ENCODE measurements at places on chromosomes 16 and 17.
A peak's percentile ranks its signal among the peaks of the same experiment; 100 is the strongest.

- DNase-seq, result peak; percentile 80
Observed at GRCh38 chr17:7842380-7843256, 8.6 kb downstream of the KDM6B start.

GRCh38 chr17:61635913-61636432, 45.0 kb upstream of the NACA2 start:
- no peak for DNase-seq

GRCh38 chr16:66426112-66427035, 721 bp upstream of the BEAN1 start:
- no peak for DNase-seq

DNA sequence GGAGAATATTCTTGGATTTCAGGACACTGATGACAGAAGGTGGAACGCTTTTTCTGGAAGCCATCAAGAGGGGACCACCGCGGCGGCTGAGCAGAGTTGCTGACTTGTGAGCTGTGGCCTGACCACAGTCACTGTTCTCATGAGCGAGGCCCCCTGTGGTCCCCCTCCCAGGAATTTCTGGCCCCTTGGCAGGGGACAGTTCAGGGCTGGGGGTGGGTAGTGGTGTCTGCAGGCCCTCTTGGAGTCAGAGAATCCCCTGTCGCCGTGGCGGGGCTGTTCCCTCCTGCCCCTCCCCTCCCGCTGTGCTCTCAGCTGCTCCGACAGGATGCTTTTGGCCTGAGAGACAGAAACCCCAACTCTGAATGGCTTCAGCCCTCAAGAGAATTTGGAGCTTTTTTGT, 292.0 kb downstream of the SEC14L1 start:
- peak; percentile 63 for DNase-seq

DNA sequence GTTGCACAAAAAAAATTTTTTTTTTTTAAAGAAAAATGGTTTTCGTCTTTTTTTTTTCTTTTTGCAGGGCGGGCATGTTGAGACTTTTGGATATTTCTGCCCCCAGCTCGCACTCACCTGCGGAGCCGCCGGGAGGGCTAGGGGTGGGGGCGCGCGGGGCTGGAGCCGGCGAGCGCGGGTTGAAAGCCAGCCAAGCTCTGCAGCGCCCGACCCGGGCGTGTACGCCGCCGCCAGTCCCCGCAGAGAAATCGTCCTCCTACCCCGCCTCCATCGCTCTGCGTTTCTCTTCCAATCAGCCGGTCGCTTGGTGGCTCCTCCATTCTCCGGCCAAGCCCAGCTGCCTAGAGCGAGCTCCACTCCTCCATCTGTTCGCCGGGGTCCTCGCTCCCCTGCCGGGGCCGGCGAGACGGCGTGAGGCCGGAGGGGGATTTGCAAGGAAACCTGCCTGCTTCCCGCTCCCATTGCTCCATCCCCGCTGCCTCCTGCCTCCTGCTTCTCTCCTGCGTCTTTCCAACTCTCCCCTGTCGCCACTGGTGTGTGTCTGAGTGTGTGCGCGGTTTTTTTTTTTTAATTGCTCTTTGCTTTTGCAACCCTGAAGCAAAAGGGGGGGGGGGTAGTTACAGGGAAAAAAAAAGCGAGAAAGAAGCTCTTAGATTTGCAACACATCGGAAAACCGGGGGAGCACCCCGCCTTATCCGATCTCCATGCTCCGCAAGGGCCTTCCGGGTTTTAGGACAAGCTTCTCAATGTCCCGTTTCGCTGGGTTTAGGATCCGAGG, 1.8 kb upstream of the UBTF start:
- DNase-seq, result peak; percentile 71

GRCh38 chr16:11224096-11224893, 31.7 kb downstream of the SOCS1 start:
- DNase-seq, result peak; percentile 80

DNA sequence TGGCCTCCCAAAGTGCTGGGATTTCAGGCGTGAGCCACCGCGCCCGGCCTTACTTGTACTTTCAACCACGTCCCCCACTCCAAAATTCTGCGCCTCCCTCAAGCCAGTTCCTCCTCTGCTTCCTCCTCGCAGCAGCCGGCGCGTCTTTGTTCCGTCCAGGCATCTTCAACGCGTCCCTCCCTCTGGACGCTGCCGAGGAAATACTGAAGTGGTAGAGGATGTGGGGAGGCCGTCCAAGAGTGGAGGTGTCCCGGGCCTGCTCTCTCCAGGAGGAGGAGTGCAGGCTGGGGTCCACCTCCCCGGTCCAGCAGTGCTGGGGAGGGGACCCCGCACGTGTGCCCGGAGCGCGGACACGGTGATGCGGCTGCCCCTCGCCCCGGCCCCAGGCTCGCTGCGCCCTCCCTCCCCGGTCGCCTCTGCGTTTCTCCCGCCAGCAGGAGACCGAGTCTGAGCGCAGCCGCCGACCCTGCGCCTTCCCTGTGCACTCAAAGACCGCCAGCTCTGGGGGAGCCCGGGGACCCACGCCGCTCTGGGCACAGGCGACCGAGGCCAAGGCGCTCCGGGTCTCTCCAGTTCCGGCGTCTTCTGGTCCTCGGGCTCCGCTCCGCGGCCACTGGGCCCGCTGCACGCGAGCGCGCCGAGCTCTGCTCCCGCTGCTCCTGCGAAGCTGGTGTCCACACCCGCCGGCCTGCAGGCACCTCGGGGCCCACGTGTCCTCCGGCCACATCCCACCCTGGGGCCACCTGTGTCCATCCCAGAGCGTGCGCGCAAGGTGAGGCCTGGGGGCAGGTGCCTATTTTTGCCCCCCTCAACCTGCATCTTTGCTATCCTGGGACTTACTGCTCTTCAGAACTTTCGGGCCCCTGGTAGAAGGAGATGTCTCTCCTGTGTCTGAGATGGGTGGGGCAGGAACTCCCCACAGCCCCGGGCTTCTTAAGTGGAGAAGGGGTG, 31.7 kb downstream of the OSBPL7 start:
- peak; percentile 74 for DNase-seq

DNA sequence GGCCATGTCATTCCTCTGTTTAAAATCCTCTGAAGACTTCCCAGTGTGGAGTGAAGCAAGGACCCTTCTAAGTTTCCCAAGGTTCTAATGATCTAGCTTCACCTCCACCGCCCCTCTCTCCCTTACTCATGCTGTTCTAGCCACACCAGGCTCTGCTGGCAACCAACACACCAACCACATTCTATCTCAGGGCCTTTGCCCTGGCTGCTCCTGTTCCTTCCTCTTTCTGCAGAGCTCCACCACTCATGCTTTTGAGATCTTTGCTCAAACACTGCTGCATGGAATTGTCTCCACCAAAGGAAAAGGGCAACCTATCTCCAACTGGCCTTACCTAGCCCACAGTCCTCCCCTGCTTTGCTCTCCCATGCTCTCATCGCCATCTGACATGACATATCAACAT, 128.7 kb downstream of the XYLT1 start:
- DNase-seq, result no peak

DNA sequence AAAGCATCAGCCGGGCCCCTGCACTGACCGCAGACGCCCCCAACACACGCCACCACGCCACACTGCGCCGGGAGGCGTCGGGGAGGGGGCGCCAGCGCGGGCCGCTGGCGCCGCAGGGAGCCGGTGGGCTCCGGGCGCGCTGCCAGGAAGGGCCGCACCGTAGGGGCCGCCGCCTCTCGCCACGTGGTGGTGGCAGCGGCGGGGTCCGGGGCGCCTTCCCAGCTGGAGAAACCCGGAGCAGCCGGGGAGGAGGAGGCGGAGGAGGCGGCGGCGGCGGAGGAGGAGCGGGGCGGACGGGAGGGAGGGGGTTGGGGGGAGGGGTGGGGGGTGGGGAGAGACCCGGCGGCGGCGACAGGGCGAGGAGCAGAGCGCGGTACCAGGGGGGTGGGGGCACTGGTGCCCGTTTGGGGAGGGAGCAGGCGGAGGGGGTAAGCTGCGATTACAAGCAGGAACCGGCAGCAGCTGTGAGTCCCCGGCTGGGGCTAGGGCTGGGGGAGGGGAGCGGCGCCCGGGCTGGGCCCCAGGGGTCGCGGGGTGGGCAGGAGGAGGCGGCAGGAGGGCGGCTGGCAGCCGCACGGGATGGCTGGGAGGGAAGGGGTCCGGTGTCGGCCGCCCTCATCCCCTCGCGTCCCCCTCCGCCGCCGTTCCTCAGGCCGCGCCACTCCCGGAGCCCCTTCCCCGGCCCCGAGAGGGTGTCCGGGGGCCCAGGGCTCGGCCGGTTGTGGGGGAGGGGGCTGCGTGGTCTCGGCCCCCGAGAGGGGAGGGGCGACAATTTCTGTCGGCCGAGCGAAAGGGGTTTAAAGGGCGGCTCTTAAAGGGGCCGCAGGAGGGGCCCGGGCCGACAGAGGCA, at the start of gene TBKBP1:
Gene TBKBP1, plus strand, starts transcription at position 431 of the 850 bp plus-strand sequence. CDS start 1,952 bp downstream, outside the sequence.
- peak; percentile 58 for DNase-seq

- no peak for DNase-seq
Observed at GRCh38 chr17:61015966-61016365, 338.3 kb downstream of the BCAS3 start.

DNA sequence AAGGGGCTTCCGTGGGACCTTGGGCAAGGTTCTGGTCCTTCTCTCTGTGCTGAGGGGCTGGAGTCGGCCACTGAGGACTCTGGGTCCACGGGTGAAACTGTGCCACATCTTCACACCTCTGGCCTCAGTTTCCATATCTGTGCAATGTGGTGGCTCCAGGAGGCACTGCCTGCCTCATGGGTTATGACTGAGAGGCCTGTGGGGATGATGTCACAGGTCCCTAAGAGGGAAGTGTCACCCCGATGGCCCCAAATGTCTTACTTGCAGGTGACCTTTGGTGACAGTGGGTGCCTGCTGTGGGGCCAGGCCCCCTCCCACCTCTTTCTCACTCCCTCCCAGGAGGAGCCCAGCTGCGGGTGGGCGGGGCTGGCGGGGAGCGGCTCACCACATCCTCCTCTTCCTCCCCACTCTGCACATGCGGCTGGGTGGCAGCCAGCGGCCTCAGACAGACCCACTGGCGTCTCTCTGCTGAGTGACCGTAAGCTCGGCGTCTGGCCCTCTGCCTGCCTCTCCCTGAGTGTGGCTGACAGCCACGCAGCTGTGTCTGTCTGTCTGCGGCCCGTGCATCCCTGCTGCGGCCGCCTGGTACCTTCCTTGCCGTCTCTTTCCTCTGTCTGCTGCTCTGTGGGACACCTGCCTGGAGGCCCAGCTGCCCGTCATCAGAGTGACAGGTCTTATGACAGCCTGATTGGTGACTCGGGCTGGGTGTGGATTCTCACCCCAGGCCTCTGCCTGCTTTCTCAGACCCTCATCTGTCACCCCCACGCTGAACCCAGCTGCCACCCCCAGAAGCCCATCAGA, at the start of gene IL21R:
Gene IL21R, plus strand, starts transcription at position 407 of the 801 bp plus-strand sequence. CDS start 27,898 bp downstream, outside the sequence.
- peak; percentile 87 for DNase-seq

GRCh38 chr17:16820161-16820877, 130.3 kb downstream of the CCDC144A start:
- DNase-seq, result no peak

GRCh38 chr16:17469741-17470181, 999 bp downstream of the XYLT1 start:
- no peak for DNase-seq

- no peak for DNase-seq
Observed at GRCh38 chr16:63998-64913, 8.2 kb downstream of the RHBDF1 start.

DNA sequence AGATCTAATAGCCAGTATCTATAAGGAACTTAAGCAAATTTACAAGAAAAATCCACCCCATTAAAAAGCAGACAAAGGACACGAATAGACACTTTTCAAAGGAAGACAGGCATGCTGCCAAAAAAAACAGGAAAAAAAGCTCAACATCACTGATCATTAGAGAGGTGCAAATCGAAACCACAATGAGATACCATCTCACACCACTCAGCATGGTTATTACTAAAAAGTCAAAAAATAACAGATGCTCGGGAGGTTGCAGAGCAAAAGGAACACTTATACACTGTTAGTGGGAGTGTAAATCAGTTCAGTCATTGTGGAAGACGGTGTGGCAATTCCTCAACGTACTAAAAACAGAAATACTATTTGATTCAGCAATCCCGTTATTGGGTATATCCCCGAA, 9.6 kb downstream of the STX8 start:
- no peak for DNase-seq

DNA sequence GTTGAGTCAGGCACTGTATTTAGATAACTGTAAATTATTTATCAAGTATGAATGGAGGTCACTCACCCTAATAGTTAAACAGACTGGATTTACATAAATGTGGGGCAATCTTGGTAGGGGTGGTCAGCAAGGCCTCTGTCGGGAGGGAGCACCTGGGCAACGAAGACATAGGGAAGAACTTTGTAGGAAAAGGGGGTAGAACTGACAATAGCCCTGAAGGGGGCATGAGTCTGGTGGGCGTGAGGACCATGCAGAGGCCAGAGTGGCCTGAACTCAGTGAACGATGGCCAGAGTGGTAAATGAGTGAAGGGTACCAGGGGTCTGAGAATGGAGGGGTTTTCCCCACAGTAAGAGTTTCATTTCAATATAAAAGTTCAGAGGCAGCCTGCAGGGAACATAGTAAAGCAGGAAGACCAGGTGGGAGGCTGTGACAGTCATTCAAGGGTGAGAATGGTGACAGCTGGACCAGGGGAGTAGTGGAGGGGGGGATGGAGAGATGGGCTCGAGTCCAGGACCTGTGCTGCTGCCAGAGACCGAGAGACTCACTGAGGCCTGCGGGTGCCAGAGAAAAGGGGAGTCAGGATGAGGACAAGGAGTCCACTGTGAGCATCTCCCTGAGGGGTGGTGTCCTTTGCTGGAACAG, 2.9 kb downstream of the C17orf67 start:
- no peak for DNase-seq
